ENCODE measurements at places on chromosomes 1 and 21.
A peak's percentile ranks its signal among the peaks of the same experiment; 100 is the strongest.

- peak overlapping the region; percentile 67 for H3K27ac ChIP-seq
- no peaks in the 10 kb centered on the region for H3K36me3 ChIP-seq
These were observed 10.8 kb downstream of the SLC37A1 start for GRCh38 chr21:42524341-42525028.

GRCh38 chr1:148363439-148363810, 119.7 kb downstream of the PPIAL4G start:
- H3K27ac ChIP-seq = no peak overlapping the region
- no peak overlapping the region for H3K4me3 ChIP-seq
- no peak for DNase-seq
- no peaks in the 10 kb centered on the region for H3K36me3 ChIP-seq
- peaks cover 54% of the 10 kb centered on the region for H3K27me3 ChIP-seq

GRCh38 chr1:159938211-159938852, 7.1 kb downstream of the IGSF9 start:
- no peak for DNase-seq
- no peak overlapping the region for H3K4me3 ChIP-seq
- H3K27me3 ChIP-seq = no peaks in the 10 kb centered on the region
- peaks cover 45% of the 10 kb centered on the region for H3K4me1 ChIP-seq
- no peak overlapping the region for H3K27ac ChIP-seq
- H3K36me3 ChIP-seq = peaks cover 24% of the 10 kb centered on the region

- DNase-seq = no peak
- H3K27ac ChIP-seq = no peak overlapping the region
- no peak overlapping the region for H3K4me3 ChIP-seq
- peaks cover 3% of the 10 kb centered on the region for H3K4me1 ChIP-seq
These were observed 2.4 kb upstream of the KRTAP10-11 start for GRCh38 chr21:44643741-44644310.

DNA sequence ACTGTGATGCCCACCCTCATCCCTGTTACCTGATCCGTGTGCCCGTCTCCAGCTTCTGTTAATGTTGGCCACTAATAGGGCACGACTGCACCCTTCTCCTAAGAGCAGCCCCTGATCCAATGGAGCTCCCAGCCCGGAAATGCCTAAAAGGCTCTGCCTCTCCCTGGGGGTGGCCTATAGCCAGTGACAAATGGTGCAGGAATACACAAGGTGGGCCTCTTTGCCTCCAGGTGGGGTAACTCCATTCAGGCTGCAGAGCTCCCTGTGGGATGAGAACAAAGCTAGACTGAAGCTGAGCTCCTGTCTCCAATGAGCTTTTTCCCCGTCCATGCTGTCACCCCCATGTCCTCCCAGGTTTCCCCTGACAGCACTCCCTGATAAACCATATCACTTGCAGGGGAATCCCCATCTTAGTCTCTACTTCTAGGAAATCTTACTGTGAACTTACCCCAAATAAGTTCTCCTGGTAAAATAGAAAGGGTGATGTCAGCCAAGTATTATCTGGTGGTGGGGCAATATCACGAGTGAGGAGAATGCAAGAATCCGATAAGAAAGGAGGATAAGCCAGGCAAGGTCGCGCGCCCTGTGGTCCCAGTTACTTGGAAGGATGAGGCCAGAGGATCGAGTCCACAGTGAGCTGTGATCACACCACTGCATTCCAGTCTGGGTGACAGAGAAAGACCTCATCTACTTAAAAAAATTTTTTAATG, 18.6 kb downstream of the S100A7A start:
- no peaks in the 10 kb centered on the region for H3K27me3 ChIP-seq
- H3K4me1 ChIP-seq = no peaks in the 10 kb centered on the region
- no peak overlapping the region for H3K4me3 ChIP-seq
- DNase-seq = no peak

GRCh38 chr1:226600254-226600653, 51.7 kb downstream of the STUM start:
- H3K4me3 ChIP-seq = no peak overlapping the region
- H3K4me1 ChIP-seq = peaks cover 3% of the 10 kb centered on the region
- no peaks in the 10 kb centered on the region for H3K27me3 ChIP-seq
- H3K36me3 ChIP-seq = no peaks in the 10 kb centered on the region
- no peak overlapping the region for H3K27ac ChIP-seq

DNA sequence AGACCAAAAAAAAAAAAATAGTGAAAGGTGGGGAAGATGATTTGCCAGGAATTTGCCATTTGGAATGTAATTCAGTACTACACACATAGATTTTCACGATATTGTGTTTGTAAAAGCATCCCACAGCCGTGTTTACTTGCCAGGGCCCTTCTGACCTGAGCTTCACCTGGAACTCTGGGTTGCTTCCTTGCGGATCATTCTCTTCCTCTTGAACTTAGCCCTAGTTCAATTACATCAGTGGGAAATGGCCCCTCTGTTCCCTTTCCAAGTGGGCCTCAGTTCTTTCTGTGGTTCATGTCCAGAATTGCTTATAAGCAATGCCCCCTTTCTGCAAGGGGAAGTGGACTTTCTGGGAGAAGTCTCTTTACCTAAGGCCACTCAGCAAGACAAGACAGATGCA, 41.0 kb downstream of the ABCA4 start:
- H3K4me3 ChIP-seq = no peak overlapping the region
- no peak for DNase-seq
- no peaks in the 10 kb centered on the region for H3K36me3 ChIP-seq
- H3K4me1 ChIP-seq = peaks cover 17% of the 10 kb centered on the region
- H3K27me3 ChIP-seq = no peaks in the 10 kb centered on the region
- H3K27ac ChIP-seq = peak overlapping the region; percentile 98

- no peak for DNase-seq
- no peaks in the 10 kb centered on the region for H3K4me1 ChIP-seq
- H3K27ac ChIP-seq = no peak overlapping the region
- no peaks in the 10 kb centered on the region for H3K27me3 ChIP-seq
These were observed 122.3 kb downstream of the MACF1 start for GRCh38 chr1:39326836-39327235.

GRCh38 chr1:244768186-244768585, 67.3 kb upstream of the COX20 start:
- no peak overlapping the region for H3K4me3 ChIP-seq
- H3K36me3 ChIP-seq = no peaks in the 10 kb centered on the region
- DNase-seq = no peak
- no peak overlapping the region for H3K27ac ChIP-seq
- no peaks in the 10 kb centered on the region for H3K4me1 ChIP-seq
- no peaks in the 10 kb centered on the region for H3K27me3 ChIP-seq

- H3K36me3 ChIP-seq = peaks cover 50% of the 10 kb centered on the region
- H3K27ac ChIP-seq = no peak overlapping the region
- H3K27me3 ChIP-seq = no peaks in the 10 kb centered on the region
- H3K4me3 ChIP-seq = no peak overlapping the region
These were observed 3.0 kb downstream of the PRRC2C start for GRCh38 chr1:171488190-171488929.

DNA sequence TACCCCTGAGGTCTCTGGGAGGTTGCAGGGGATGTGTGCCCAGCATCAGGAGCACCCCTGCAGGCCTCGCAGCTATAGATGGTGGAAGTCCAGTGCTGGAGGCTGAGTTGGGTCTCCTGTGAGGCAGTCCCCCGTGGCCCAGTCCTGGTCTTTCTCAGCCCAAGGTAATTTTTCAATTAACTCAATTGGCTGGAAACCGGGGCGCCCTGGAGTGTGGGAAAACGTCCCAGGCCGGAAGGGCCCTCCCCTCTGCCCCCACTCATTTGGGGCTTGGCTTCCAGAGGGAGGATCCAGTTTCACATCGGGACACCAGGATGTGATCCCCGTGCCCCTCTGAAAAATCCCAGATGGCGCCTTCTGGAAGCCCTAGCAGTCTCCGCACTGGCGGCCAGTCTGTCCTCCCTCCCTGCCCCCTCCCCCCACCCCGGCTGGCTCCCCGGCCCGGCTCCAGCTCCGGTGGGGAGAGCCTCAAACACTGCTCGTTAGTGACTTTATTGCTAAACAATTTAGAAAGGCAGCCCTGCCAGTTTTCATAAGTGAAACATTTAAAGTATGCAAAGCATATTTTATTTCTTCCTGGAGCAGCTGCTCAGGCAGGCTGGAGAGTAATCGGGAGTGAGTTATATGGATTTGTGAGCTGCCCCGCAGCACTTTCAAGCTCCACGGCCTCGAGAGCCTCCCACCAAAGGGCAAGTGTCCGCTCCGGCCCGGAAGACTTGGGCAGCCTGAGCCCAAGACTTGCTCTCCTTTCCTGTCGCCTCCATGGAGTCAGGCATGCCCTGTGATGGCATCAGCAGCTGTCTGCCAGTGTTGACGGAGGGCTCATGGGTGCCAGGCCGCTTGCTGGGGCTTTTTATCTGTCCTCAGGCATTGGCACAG, 208.2 kb upstream of the TMEM51 start:
- H3K4me1 ChIP-seq = peaks cover 35% of the 10 kb centered on the region
- H3K4me3 ChIP-seq = no peak overlapping the region
- DNase-seq = no peak
- no peaks in the 10 kb centered on the region for H3K36me3 ChIP-seq
- no peaks in the 10 kb centered on the region for H3K27me3 ChIP-seq

DNA sequence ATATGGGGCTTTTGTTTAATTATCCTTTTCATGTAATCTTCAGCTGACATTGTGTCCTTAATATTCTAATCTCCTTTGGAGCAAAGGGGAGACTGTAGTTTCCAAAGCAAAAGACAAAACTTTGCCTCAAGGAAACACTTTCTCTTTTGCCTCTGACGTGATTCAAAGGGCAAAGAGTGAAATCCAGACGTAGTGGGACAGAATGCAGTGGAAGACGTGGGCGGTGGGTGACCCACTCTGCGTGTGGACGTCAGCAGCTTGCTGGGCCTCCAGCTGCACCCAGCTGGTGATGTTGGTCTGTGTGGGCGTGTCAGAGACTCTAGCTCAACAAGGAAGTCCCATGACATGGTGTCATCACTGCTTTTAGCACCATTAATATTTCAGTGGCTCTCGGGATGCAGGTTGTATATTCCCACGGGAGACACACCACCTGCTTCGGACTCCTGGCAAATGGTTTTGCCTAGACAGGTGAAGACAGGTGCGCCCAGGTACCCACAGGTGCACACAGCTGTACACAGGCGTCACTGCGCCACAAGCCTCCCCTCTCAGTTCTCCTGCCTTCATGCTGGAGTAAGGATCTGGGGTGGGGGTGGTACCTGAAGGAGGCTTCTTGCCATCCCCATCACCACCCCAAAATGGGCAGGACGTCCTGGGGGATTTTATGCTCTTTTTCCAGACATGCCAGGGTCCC, 292.1 kb upstream of the VAMP3 start:
- no peaks in the 10 kb centered on the region for H3K36me3 ChIP-seq
- H3K4me3 ChIP-seq = no peak overlapping the region
- H3K27me3 ChIP-seq = no peaks in the 10 kb centered on the region
- H3K4me1 ChIP-seq = peaks cover 11% of the 10 kb centered on the region

DNA sequence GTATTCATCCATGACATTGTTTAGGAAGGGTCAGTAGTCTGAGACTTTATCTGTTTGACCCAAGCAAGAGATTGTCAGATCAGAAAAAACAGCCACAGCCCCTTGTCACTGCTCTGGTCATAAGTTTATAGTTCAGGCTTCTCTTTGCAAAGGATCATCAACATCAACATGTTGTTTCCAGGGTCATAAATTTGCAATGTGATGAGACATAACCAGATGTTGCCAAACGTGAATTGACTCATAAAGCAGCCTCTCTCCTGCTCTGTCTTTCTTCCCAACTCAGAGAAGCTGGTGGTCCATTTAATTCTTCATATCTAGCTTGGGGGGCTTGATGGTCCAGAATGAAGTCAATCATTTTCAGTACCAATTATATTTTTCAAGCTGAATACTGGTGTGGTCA, 507.2 kb upstream of the PBX1 start:
- no peak for DNase-seq
- H3K27me3 ChIP-seq = no peaks in the 10 kb centered on the region
- H3K36me3 ChIP-seq = no peaks in the 10 kb centered on the region
- H3K27ac ChIP-seq = no peak overlapping the region
- H3K4me1 ChIP-seq = no peaks in the 10 kb centered on the region
- no peak overlapping the region for H3K4me3 ChIP-seq

- H3K4me3 ChIP-seq = no peak overlapping the region
- H3K36me3 ChIP-seq = no peaks in the 10 kb centered on the region
- peaks cover 11% of the 10 kb centered on the region for H3K4me1 ChIP-seq
These were observed 30.2 kb downstream of the PRDX6 start for GRCh38 chr1:173507205-173507846.

DNA sequence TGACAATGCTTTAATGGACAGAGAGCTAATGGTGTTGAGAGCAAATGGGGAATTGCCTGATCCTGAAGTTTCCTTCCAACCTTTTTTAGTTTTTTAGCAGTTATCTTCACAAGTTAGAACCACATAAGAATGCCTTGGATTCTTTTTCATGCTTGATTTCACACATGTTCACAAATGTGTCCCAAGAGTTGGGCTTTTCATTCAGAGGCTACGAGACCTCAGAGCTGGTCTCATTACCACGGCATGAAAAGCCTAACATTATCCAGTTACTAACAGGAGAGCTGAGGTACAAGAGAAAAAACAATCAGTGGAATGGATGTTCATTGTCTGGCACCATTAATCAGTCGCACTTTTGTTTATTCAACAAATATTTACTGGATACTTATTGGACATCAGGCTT, 340.6 kb downstream of the ZNF326 start:
- no peaks in the 10 kb centered on the region for H3K27me3 ChIP-seq
- H3K36me3 ChIP-seq = no peaks in the 10 kb centered on the region
- peaks cover 5% of the 10 kb centered on the region for H3K4me1 ChIP-seq
- H3K27ac ChIP-seq = no peak overlapping the region
- DNase-seq = peak; percentile 29
- H3K4me3 ChIP-seq = no peak overlapping the region

DNA sequence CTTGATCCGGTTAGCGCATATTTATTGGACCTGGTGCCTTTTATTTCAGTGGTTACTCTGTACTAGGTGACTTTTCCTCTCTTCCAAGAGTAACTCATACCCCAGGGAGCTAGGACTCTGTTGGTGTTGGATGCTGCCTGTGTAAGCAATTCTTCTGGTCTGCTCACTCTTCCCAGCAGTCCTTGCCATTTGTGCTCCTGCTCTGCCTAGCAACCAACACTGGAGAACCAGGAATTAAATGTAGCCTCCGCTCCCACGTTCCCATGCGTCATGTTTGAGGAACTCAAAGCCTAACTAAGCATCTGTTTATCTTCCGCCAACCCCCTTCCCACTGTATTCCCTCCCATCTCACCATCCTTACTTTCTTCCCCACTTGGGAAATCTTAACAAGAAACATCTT, 65.7 kb upstream of the RAVER2 start:
- H3K36me3 ChIP-seq = peaks cover 98% of the 10 kb centered on the region
- H3K4me1 ChIP-seq = no peaks in the 10 kb centered on the region
- no peaks in the 10 kb centered on the region for H3K27me3 ChIP-seq
- DNase-seq = no peak
- no peak overlapping the region for H3K27ac ChIP-seq
- no peak overlapping the region for H3K4me3 ChIP-seq

GRCh38 chr1:229952670-229953520, 114.1 kb upstream of the GALNT2 start:
- no peaks in the 10 kb centered on the region for H3K4me1 ChIP-seq
- DNase-seq = no peak
- H3K27me3 ChIP-seq = no peaks in the 10 kb centered on the region
- no peaks in the 10 kb centered on the region for H3K36me3 ChIP-seq
- no peak overlapping the region for H3K27ac ChIP-seq

- H3K27ac ChIP-seq = no peak overlapping the region
- no peak overlapping the region for H3K4me3 ChIP-seq
- no peak for DNase-seq
- H3K4me1 ChIP-seq = peaks cover 58% of the 10 kb centered on the region
These were observed 94.5 kb downstream of the EPHB2 start for GRCh38 chr1:22804969-22805671.

All from neuronal stem cell (in vitro differentiated cells).